Sigmoid colon (tissue), 7 donors: ENCODE measurements at places on chromosomes 12 and 14. TPM values are rescaled to one million over a fixed set of nuclear protein-coding genes. Genes with fewer than 3 reads are reported as not detected.

GRCh38 chr12:51246254-51246853 is 7.7 kb downstream of the DAZAP2 start:
- H3K27me3 ChIP-seq = no peaks in the 10 kb centered on the region
- H3K36me3 ChIP-seq = peaks cover 8% of the 10 kb centered on the region
- no peak overlapping the region for H3K4me3 ChIP-seq
- H3K4me1 ChIP-seq = peaks cover 5% of the 10 kb centered on the region

DNA sequence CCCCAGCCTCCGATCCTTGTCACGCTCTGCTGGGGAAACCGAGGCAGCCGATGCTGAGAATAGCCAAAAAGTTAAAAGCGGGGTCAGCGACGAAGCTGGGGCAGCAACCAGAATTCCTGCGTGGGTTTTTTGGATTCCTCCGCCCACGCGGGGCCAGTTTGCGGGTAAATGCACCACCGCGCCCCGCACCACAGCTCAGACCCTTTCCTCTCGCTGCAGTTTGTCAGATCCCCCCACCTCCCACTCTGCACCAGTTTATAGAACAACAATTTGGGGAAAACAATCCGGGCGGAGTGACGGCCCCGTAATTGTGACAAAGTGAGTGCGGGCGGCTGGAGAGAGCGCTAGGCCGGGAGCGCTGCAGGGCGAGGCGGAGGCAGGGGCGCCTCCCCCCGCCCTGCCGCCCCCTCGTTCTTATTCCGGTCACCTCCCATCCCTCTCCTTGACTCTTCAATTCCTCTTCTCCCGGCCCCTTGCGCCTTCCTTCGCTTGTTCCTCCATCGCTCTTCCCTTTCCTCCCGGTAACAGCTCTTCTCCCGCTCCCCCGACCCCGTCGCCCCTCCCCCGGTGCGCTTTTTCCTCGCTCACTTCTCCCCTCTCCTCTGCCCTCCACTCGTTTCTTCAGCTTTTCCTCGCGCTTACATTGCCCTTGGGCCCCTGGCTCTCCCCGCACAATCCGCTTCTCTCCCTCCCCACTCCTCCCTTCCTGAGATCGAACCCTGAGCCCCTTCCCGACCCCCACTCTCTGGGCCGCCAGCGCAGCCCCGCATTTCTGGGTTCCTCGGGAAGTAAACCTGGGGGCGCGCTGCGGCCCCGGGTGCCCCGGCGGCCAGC is 646 bp upstream of the DNAJC22 start:
- no peak overlapping the region for H3K27ac ChIP-seq
- H3K27me3 ChIP-seq = peaks cover 99% of the 10 kb centered on the region
- peaks cover 54% of the 10 kb centered on the region for H3K4me1 ChIP-seq
- DNase-seq = peak; percentile 40
- peak overlapping the region; percentile 33 for H3K4me3 ChIP-seq

DNA sequence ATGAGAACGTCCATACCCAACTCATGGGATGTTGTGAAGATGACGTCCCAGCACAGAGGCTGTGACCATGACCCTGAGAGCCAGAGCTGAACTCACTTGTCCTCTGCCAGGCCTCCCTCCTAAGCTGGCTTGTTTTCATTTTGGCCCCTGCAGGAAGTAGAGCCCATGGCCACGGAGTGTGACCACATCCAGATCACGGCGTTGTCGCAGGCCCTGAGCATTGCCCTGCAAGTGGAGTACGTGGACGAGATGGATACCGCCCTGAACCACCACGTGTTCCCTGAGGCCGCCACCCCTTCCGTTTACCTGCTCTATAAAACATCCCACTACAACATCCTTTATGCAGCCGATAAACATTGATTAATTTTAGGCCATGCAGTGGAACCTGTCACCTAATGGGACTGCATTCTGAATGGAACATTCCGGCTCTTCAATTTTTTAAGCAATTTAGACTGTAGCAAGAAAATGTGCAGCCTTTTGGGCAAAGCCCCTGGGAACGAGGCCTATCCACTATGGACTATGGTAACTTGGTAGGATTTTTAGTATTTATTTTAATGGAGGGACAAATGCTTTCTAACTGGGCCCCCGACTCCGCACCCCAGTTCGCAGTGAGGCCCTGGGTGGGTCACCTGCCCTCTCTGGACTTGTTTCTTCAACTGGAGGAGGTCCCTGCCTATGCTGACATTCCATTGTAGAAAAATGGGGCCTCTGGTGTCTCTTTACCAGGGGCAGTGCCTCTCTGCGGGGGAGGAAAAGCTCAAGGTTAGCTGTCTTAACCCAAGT is 19.6 kb downstream of the OTUB2 start:
- DNase-seq = peak; percentile 46
- H3K4me3 ChIP-seq = no peak overlapping the region
- H3K36me3 ChIP-seq = peaks cover 71% of the 10 kb centered on the region
- no peaks in the 10 kb centered on the region for H3K27me3 ChIP-seq
- H3K4me1 ChIP-seq = peaks cover 15% of the 10 kb centered on the region

GRCh38 chr12:132936163-132936562 is 19.9 kb downstream of the ZNF605 start:
- peaks cover 7% of the 10 kb centered on the region for H3K36me3 ChIP-seq
- DNase-seq = no peak
- H3K4me1 ChIP-seq = no peaks in the 10 kb centered on the region
- H3K27ac ChIP-seq = no peak overlapping the region
- H3K27me3 ChIP-seq = no peaks in the 10 kb centered on the region
- no peak overlapping the region for H3K4me3 ChIP-seq

GRCh38 chr12:85580562-85581168 is 255.5 kb downstream of the RASSF9 start:
- no peak overlapping the region for H3K4me3 ChIP-seq
- DNase-seq = no peak
- H3K27ac ChIP-seq = no peak overlapping the region
- H3K27me3 ChIP-seq = no peaks in the 10 kb centered on the region

DNA sequence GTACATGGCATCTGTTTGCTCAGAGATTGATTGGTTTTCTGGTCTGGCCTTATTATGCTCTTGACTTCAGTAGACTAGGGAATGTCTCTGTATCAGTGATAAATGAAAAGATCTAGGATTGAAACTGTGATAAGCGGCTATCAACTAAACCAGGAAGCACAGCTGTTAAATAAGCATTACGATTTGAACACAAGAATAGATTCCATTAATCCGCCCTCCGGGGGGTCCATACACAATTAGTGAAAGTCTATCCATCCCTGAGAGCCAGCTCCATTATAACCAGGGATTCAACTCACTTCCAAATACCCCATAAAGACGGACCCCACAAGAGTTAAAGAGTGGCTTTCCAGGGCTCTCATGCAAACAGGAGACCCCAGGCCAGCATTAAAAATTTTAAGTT is 279.0 kb downstream of the GRIN2B start:
- no peak overlapping the region for H3K27ac ChIP-seq
- no peaks in the 10 kb centered on the region for H3K4me1 ChIP-seq
- no peak overlapping the region for H3K4me3 ChIP-seq

- H3K27me3 ChIP-seq = no peaks in the 10 kb centered on the region
- no peak for DNase-seq
- no peak overlapping the region for H3K27ac ChIP-seq
- H3K36me3 ChIP-seq = no peaks in the 10 kb centered on the region
These were observed 15.2 kb upstream of the CDK2AP1 start for GRCh38 chr12:123286652-123287373.

- no peak overlapping the region for H3K4me3 ChIP-seq
- no peak for DNase-seq
- H3K36me3 ChIP-seq = peaks cover 32% of the 10 kb centered on the region
- peaks cover 14% of the 10 kb centered on the region for H3K4me1 ChIP-seq
- H3K27me3 ChIP-seq = no peaks in the 10 kb centered on the region
These were observed 40.3 kb downstream of the ANKRD9 start for GRCh38 chr14:102469261-102469660.

Gene P2RX2
- total RNA-seq = 0.36 TPM

Gene TMEM30B
- 1.4 TPM for total RNA-seq

Gene ADCY6
- 16.4 TPM for total RNA-seq

Gene GYS2
- total RNA-seq = not detected

Gene ATP6V1D
- 65.8 TPM for total RNA-seq
